ENCODE measurements at places on chromosomes 11 and 22.
A peak's percentile ranks its signal among the peaks of the same experiment; 100 is the strongest.

- DNase-seq, result no peak
Measured at GRCh38 chr22:20829491-20830134, 29.0 kb downstream of the PI4KA start.

DNA sequence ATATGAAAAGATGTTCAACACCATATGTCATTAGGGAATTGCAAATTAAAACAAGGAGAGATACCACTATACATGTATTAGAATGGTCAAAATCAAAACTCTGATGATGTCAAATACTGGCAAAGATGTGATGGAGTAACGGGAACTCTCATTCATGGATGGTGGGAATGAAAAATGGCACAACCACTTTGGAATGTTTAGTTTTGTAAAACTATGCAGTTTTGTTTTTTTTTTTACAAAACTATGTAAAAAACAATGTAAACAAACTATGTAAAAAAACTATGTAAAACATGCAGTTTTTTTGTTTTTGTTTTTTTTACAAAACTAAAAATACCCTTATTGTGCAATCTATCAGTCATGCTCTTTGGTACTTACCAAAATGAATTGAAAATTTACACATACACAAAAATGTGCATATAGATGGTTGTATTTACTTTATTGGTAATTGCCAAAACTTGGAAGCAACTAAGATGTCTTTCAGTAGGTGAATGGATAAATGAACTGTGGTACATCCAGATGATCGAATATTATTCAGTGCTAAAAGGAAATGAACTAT, 5.0 kb upstream of the USP47 start:
- peak; percentile 65 for DNase-seq

- no peak for DNase-seq
Measured at GRCh38 chr11:12285811-12286222, 91.6 kb upstream of the PARVA start.

DNA sequence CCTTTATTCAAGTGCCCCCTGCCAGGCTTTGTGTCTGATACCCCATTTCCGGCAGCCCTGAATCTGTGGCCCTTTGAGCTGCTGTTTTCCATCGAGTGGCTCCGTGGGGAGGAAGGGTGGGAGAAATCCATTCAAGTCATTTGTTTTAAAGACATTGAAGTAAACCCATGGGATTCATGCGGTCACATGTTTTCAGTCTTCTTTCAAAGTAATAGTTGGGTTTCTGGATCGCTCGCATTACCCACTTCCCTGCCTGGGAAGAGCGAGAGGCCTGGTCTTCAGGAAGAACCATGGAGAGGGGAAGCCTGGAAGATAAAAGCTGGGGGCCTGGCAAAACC, 14.4 kb downstream of the DAGLA start:
- no peak for DNase-seq

DNA sequence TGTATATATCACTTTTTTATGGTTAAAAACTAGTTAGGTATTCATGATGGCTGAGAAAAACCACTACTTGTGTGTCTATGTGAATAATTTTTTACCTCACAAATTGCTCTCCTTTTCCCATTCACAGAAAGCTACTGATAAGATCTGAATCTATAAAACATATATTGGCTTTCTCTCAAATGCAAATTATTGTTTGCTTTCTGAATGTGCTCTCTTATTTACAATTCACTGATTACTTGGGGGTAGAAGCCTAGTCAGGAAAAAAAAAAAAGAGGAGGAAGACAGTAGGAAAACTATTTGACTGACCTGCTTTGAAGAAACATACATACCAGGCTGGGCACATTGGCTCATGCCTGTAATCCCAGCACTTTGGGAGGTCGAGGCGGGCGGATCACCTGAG, 20.5 kb downstream of the PGM2L1 start:
- DNase-seq, result no peak

GRCh38 chr11:67272327-67273259, 6.3 kb downstream of the GRK2 start:
- DNase-seq, result no peak

DNA sequence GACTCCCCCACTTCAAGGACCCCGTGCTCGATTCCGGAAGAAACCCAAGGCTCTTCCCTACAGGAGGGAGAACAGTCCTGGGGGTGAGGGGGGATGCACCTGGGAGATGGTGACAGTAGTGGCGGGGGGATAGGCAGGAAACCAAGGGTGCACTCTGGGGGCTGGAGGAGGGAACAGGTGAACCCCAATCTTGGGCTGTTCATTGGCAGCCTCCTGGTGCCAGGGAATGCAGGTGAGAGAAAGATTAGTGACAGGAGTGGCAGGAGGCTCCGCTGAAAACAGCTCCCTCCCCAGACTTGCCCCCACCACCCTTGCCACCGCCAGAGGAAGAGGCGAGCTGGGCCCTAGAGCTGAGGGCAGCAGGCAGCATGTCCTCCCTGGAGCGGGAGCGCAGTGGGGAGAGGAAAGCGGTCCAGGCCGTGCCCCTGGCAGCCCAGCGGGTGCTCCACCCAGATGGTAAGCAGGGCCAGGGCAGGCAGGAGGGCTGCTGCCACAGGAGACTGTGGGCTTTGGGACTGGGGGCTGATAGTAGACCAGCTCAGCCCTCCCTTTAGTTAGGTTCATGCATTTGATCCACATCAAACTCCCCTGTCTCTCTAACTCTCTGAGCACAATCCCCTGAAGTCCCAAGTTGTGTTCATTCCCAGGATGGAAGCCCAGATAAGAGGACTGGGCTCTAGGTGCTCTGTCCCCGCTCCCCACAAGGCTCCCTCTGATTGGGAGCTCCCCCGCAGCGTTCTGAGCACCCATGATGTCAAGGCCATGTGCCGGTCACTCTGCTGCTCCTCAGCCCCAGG, 14.5 kb downstream of the ROBO3 start:
- no peak for DNase-seq

- DNase-seq, result no peak
Measured at GRCh38 chr11:18768472-18768901, 23.1 kb downstream of the PTPN5 start.

- no peak for DNase-seq
Measured at GRCh38 chr22:47044722-47045535, 282.5 kb downstream of the TBC1D22A start.

DNA sequence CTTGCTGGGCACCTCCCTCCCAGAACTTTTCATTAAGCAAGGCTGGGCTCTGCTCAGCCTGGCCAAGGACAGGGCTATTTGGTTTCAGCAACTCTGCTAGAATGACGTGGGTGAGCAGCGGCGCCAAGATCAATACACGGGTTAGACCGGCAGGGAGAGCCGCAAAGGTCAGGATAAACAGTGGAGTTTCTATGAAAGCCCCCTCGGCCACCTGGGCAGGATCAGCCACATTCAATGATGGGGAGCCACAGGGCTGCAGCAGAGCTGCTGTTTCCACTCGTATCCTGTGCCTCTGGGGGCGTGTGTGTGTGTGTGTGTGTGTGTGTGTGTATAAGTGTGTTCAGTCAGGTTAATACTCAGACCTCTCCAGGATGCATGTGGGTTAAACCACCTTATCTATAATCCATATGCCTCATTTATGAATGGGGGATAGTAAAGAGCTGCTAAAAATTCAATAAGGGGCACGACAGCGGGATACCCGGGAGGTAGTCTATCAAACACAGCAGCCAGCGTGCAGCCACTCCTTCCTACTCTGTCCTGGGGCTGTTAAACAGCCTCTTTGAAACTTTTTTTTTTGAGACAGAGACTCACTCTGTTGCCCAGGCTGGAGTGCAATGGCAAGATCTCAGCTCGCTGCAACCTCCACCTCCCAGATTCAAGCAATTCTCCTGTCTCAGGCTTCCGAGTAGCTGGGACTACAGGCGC, 34.8 kb downstream of the MYH9 start:
- no peak for DNase-seq

- DNase-seq, result no peak
Measured at GRCh38 chr22:27585141-27585540, 216.4 kb downstream of the MN1 start.

- peak; percentile 35 for DNase-seq
Measured at GRCh38 chr11:122367809-122368231, 251.8 kb upstream of the BLID start.

DNA sequence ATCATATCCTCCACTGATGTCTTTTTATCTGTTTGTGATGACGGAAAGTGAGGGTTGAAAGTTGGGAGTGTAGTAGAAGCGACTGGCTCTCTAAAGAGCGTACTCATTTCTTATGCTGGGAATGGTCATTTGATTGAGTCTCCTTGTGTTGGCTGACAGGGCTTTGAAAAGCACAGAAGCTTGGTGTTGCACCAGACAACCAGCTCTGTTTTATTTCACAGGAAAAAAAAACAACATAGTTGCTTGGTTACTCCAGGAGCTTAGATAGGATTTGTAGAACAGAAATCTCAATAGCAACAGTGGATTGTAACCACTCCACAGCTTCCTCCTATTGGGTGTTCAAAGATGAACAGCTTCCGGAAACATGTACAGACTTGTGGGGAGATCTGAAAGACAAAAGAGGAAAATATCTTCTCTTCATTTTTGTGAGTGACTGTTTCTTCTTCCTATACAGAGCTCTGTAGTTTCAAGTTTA, 2.7 kb downstream of the RBM14 start:
- DNase-seq, result peak; percentile 16

DNA sequence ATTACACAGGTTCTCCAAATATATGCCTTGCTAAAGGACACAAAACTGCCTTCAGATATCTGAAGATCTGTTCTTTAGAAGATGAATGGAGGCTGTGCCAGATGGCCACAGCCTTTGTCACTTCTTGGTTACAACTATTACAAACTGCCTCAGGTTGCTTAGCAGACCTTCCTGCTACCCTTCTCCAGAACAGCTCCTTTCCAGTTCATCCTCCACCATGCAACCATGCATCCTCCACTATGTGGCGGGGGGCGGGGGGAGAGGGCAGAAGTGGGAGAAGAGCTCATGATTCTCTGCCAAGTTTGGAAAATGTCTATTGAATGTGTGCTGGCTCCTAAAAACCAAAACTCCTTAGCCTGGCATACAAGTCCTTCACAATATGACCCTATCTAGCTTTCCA, 267.5 kb downstream of the TTC28 start:
- no peak for DNase-seq

GRCh38 chr22:41327124-41327523, 25.8 kb downstream of the ZC3H7B start:
- DNase-seq, result no peak

DNA sequence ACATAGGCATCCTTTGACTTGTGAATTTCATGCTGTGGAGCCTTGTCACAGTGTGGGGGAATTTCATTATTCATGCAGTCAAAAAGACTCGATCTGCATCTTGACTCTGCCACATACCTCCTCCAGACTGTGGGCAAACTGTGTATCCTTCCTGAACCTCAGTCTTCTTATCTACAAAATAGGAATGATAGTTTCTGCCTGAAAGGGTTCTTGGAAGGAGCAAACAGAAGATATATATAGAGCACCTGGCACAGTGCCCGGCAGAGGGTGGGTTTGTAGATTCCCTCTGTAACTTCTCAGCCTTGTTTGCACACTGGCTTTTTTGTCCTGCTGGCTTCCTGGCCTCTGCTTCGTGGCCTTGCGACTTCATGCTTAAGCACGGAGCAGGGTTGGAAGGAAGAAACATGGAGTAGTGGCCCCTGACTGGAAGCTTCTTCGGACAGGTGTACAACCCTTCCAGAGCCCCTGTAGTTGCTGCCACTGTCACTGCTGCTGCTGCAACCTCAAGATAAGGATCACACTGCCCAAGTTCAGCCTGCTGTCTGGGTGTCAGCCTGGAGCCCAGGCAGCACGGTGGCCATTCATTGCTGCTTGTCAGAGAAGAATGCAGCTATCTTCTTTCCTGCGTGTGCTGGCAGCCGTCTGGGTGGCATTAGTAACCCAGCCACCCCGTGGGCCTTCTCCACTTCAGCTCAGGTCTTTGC, 106.4 kb downstream of the MICAL2 start:
- peak; percentile 48 for DNase-seq

GRCh38 chr11:127624306-127624856, 623.8 kb upstream of the KIRREL3 start:
- DNase-seq, result peak; percentile 24

- no peak for DNase-seq
Measured at GRCh38 chr11:10982704-10983510, 125.1 kb upstream of the ZBED5 start.

- DNase-seq, result no peak
Measured at GRCh38 chr11:11170352-11171084, 182.5 kb downstream of the CSNK2A3 start.

GRCh38 chr11:96448225-96448624, 58.4 kb downstream of the JRKL start:
- no peak for DNase-seq

GRCh38 chr11:84981301-84981700, 645.8 kb downstream of the DLG2 start:
- peak; percentile 45 for DNase-seq

- no peak for DNase-seq
Measured at GRCh38 chr11:104679258-104679657, 219.0 kb downstream of the CASP12 start.

GRCh38 chr11:103881584-103881983, 154.9 kb upstream of the DDI1 start:
- peak; percentile 51 for DNase-seq

- DNase-seq, result no peak
Measured at GRCh38 chr22:50008151-50009040, 4.2 kb downstream of the IL17REL start.

DNA sequence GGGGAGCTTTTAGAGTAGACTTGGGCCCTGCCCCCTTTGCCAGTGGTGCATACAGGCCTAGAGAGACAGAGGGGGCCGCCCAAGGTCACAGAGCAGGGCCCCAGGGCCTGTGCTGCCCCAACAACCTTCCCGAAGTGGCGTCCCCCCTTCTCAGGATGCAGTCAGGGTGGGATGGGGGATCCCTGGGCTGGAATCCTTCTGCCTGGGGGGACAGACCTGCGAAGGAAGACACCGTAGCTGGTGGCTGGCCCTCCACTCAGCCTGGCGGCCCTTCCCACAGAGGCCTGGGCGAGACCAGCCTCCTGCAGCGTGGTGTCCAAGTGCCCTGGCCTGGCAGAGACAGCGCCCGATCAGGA, 14.4 kb upstream of the EHD1 start:
- DNase-seq, result no peak

GRCh38 chr11:2837096-2837601, 48.4 kb downstream of the CDKN1C start:
- peak; percentile 32 for DNase-seq

DNA sequence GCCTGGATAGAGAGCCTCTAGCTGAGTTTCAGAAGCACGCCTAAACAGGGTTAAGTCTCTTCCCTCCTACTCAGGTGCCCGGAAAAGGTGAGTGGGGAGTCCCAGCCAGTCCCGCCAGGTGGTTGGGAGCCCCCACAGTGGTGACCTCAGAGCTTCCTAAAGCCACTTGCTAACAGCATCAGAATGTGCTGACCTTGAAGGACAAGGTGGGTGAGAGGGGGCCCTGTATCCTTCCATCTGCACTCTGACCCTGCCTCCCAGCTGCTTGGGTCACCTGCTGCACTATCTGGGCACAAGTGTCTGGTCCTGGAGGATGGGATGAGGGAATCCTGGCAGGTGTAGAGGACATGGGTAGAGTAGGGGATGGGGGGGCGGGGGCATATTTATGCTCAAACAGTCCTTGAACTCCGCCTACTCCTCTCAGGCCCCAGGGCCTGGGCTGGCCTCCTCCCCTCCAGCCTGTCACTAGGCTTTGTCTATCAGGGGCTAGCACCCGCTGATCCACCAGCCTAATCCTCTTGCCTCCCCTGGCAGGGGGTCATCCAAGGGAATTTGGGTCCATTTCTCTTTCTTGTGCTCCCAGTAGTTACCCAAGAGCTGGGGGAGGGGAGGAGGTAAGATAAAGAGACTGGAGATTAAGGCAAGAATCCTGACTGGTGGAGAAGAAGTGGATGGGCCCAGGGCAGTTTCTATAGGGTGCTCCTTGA, 3.4 kb downstream of the USP2 start:
- no peak for DNase-seq

Measured in fibroblast of skin of scalp (primary cell).